ENCODE measurements at places on chromosomes 7 and 10.
A peak's percentile ranks its signal among the peaks of the same experiment; 100 is the strongest.

- DNase-seq = no peak
Observed at GRCh38 chr7:72441791-72442190, 29.7 kb upstream of the CALN1 start.

DNA sequence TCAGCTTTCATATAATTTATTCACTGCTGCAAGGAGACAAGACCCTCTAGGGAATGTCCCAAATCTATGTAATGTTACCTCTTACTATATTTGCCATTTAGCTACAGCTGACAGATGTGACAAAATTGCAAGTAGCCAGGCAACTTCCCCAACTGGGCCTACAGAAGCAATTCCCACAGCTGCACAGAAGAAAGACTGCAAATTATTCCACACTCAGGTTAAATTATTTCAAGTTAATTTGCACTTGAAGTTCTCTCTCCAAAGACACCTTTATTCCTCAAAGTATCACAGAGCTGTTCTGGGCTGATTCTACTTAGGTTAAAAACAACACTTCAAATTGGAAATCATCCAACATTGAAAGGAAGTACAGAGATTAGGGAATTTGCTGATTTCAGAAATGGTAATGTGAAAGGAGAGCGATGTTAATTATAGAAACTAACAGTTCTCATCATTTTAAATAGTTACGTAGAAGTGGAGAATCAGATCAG lies 133.6 kb downstream of the THSD7A start:
- no peak for DNase-seq

- no peak for DNase-seq
Observed at GRCh38 chr10:72025832-72026231, 61.6 kb downstream of the CHST3 start.

DNA sequence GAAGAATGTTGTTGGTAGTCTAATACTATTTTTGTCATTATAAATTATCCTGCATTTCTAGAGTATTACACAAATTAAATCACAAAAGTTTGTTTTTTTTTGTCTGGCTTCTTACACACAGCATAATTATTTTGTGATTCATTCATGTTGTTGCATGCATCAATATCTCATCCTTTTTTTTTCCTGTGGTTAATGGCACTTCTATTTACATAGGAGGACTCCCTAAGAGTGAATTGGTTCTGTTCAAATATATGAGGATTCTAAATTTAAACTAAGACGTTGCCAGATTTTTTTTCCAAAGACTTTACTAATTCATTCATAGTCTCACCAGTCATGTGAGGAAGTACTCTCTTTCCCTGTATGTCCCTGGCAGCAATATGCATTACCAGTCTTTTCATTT lies 303.3 kb downstream of the GPR37 start:
- DNase-seq = no peak

DNA sequence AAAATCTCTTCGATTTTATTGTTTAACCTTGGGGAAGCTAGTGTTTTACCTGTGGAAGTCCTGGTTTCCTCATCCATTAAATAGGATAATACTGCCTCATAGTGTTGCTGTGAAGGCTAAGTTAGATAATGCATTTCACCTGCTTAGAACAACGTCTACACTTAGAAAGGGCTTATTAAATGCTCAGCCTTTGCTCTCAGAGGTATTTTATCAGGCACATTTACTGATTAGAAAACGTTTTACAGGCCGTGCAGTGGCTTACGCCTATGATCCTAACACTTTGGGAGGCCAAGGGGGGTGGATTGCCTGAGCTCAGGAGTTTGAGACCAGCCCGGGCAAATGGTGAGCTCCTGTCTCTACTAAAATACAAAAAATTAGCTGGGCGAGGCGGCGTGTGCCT lies 144.4 kb downstream of the INSYN2A start:
- no peak for DNase-seq

- no peak for DNase-seq
Observed at GRCh38 chr7:115840702-115841101, 189.9 kb downstream of the TFEC start.

GRCh38 chr7:43784030-43784584 lies 25.6 kb downstream of the BLVRA start:
- DNase-seq = no peak

GRCh38 chr10:80501913-80502521 lies 35.7 kb upstream of the SH2D4B start:
- DNase-seq = no peak

DNA sequence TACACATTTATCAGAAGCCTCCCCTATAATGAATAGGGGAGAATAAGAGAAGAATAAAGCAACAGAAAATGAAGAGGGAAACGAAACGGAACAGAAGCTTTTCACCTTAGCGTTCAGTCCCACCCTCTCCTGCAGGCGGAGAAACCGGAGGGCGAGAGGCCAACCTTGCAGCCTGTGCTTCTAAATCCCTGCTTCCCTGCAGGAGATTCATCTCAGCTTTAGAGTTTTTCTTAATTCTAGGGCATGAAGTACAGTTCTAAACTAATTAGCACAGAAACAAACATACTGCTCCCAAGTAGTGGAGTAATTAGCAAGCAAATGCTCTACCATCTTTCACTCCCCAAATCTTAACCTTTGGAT lies 107.2 kb downstream of the CUBN start:
- DNase-seq = no peak

DNA sequence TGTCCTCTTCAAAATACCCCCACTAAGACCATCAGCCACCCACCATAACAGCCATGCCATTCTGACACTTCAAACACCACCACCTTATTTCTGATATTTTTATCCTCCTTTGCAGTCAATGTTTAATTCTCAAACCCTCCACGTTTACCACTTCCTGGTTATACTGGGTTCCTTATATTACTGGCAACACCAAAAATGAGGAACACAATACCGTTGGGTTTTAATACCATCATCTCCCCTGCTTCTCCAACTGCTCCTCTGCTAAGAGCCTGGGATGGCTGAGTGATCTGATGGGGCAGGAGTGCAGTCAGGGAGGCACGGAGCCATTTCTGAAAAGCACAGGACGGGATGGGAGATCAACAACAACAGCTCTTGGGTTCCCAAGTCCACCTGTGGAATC lies 140.5 kb downstream of the CHCHD3 start:
- no peak for DNase-seq

- DNase-seq = no peak
Observed at GRCh38 chr10:119007211-119007574, 22.3 kb upstream of the NANOS1 start.

- no peak for DNase-seq
Observed at GRCh38 chr7:130515315-130516040, 23.6 kb downstream of the MEST start.

DNA sequence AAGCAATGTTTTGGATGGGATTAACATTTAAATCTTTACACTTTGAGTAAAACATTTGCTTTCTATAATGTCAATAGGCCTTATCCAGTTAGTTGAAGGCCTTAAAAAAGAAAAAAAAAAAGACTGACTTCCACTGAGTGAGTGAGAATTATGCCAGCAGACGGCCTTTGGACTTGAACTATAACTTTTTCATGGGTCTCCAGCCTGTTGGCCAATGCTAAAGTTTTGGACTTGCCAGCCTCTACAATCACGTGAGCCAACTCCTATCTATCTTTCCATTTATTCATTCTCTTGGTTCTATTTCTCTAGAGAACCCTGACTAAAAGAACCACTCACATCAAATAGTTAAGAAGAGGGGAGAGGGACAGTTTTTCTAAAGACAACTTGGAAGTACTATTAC lies 2.8 kb upstream of the FAS start:
- DNase-seq = no peak

DNA sequence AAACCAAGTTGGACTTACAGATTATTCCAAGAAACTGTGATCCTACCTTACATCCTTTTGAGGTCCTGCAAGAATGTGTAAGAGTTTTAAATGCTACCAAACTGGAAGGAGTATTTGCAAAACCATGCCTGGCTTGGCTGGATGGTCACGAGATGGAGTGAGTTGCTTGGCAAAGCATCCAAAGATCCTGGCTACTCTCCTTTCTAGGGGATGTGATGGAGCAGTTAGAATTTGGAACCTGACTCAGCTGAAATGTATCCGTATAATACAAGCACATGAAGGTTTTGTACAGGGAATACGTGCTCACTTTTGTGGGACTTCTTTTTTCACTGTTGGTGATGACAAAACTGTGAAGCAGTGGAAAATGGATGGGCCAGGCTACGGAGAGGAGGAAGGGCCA lies 13.3 kb upstream of the SYPL1 start:
- no peak for DNase-seq

- DNase-seq = no peak
Observed at GRCh38 chr10:103797857-103798256, 57.5 kb downstream of the SH3PXD2A start.

- DNase-seq = no peak
Observed at GRCh38 chr7:133746305-133746704, 380.8 kb upstream of the LRGUK start.

- no peak for DNase-seq
Observed at GRCh38 chr7:136923111-136923667, 54.7 kb downstream of the CHRM2 start.

GRCh38 chr7:124908259-124908658 lies 21.4 kb downstream of the POT1 start:
- no peak for DNase-seq

DNA sequence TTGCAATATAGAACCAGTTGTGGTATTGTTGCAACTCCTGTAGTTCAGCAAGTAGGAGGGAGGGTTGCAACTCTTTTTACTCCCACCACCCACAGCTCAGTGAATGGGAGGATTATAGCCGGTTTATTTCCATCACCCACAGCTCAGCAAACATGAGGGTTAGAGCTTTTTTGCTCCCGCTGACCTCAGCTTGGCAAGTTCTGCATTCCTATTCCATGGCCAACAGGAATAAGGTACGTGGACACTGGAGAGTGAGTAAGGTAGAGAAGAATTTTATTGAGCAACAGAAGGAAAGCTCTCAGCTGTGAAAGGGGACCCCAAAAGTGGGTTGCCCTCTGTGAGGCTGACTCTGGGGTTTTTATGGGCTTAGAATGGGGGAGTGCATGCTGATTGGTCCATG lies 167.1 kb upstream of the SMIM30 start:
- no peak for DNase-seq

DNA sequence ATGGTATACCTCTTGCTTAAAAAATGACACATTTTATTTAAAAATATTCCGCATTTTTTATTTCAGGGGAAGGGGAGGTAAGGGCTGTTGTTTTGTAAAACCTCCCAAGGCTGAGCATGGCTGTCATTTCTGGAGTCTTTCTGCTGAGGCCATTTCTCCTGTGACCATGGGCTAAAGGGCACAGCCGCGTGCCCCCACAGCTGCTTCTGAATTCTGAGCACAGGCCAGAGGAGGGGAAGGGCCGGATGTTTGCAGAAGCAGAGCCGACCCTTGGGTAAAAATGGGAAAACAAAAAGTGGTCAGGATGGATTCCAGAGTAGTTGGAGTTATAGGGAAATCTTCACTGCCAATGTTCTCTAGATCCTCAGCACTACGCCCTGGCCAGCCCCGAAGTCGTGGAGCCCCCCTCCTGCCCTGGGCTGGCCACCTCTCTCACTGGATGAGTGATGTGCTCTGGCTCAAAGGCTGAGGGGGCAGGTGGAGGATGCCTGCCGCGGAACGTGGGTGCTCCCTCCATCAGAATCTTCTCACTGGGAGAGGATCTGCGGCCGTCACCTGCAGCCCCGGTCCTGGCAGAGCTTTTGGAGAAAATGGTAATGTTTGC lies 131.3 kb upstream of the ZEB1 start:
- no peak for DNase-seq

- DNase-seq = no peak
Observed at GRCh38 chr10:57579926-57580325, 687.8 kb downstream of the IPMK start.

DNA sequence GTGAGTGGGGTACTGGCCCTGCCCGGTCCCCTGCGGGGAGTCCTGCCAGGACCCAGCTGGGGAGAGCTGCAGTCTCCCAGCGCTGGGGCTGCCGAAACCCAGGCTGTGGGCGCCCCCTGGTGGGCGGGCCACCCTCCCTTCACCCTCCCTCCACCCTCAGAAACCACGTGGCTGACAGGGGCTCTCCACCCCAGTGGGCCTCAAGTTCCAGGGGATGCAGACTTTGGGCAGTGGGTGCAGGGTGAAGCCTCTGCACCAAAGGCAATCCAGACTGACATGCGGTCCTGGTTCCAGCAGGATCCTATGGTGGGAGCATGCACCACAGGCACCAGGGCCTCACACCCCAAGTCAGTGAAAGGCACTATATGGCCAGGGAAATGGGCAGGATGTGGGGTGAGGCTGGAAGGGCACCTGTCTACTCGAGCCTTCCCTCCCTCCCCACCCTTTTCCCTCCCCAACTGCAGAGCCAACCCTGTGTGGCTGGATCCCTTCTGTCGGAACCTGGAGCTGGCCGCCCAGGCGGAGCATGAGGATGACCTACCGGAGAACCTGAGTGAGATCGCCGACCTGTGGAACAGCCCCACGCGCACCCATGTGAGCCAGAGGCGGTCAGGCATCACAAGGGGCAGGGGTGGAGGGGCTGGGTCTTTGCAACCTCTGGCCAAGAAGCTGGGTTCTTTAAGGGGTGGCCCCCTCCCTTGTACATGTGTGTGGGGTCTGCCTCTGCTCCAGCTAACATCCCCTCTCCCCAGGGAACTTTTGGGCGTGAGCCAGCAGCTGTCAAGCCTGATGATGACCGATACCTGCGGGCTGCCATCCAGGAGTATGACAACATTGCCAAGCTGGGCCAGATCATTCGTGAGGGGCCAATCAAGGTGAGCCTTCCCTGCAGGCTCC lies 38.8 kb downstream of the PSAP start:
- DNase-seq = peak; percentile 66

DNA sequence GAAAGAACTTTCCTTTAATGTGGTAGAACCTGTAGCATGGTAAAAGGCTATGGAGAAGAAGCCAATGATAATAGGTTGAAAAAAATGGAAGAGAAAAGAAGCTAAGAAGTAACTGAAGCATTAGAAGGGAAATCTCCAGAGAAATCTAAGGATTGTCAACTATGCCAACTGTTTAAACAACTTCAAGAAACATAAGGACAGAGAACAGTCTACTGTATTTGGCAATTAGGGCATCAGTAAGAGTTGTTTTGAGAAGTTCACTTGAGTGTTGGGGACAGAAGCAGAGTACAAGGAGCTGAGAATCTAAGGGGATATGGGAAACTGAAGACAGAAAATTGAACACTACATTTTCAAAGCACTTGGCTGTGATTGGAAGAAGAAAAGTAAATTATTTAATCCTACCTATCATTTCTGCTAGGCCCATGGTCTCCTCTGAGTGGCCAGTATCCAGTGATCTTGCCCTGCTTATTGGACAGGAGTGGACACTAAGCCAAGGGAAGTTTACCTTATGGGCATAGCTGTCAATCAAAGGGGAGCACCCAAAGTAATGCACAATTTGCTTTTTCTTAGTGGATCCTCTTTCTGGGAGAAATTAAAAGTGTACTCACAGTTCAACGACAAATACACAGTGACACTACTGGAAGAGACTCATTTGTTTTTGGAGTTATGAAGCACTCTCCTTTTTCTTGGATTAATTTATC lies 56.4 kb upstream of the CCDC71L start:
- no peak for DNase-seq

DNA sequence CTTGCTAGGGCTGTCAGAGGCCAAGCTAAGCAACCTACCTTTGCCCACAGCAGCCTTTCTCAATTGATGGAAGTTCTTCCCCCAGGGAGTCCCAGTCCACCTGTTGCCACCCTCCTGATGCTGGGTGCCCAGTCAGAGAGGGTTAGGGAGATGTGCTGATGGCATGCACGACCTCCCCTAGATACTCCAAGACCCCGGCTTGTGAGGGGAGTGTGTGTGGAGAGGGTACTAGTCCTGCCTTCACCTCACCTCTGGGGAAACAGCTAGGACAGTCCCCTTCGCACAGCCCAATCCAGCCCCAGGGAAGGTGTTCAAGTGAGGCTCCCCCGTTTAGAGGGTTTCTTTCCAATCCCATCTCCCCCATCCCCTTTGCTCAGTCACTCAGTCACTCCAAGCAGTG lies 1.3 kb upstream of the UNC5B start:
- no peak for DNase-seq
